Activated CD8-positive, alpha-beta T cell treated with anti-CD3 and anti-CD28 coated beads, Interleukin-2, amount 10 ng/mL, durations not matched to agents 7 days and 5 days (primary cell): ENCODE measurements at places on chromosomes 3 and 15. TPM values are rescaled to one million over a fixed set of nuclear protein-coding genes. Genes with fewer than 3 reads are reported as not detected.
A peak's percentile ranks its signal among the peaks of the same experiment; 100 is the strongest.

DNA sequence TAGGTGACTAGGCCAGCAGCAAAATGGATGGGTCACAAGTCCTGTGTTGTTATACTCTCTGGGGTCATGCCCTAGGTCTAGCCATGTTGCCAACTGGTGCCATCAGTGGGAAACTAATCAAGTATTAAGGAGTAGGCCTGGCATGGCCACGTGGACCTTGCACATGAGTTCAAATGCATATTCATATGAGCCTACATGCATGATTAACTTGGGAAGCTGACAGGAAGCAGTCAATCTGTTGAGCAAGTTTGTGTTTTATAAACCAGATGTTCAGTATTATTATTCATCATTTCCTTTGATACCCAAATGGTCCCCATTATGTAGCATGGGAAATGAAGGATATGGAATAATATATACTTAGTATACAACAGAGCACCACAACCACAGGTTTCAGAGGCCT, 95.0 kb downstream of the LRTM1 start:
- no peak for DNase-seq

- DNase-seq = no peak
These were observed 8.5 kb upstream of the ONECUT1 start for GRCh38 chr15:52798529-52799101.

DNA sequence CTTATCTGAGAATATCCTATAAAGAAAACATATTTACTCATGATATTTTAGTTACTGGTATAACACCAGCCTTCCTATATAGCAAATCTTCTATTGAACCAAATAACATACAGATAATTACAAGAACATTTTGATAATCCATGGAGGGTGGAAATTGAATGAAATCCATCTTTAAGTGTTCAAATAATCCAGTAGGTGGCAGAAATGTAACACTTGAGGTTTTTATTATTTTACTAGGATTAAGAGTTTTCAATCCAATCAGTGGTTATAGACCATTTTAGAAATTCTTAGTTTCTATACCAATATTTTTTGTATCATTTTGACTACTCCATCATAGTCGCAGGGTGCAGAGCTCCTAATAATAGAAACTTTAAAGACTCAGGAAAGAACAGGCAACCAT, 101.9 kb upstream of the KCNH8 start:
- no peak for DNase-seq

DNA sequence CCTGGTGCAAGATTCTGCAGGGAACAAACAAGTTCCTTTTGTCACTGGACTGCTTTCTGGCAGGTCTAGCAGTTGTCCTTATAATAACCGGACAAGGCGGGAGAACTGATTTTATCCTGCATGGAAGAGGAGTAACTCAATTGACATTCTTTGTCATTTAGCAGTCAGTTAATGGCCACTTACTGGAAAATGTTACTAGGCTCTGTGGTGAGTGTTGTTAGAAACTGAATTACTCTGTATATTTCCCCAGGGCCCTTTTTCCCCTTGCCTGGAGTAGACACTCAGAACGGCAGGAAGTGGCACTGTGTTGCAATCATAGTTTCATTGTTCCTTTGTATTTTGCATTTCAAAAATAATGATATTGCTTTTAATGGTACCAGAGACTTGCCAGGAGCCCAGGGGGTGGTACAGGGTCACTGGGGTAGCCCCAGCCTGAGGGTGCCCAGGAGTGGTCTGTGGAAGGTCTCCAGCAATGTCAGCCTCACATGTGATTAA, 318.6 kb upstream of the LRRFIP2 start:
- no peak for DNase-seq

GRCh38 chr15:95292785-95293450, 1037.6 kb upstream of the NR2F2 start:
- DNase-seq = no peak

DNA sequence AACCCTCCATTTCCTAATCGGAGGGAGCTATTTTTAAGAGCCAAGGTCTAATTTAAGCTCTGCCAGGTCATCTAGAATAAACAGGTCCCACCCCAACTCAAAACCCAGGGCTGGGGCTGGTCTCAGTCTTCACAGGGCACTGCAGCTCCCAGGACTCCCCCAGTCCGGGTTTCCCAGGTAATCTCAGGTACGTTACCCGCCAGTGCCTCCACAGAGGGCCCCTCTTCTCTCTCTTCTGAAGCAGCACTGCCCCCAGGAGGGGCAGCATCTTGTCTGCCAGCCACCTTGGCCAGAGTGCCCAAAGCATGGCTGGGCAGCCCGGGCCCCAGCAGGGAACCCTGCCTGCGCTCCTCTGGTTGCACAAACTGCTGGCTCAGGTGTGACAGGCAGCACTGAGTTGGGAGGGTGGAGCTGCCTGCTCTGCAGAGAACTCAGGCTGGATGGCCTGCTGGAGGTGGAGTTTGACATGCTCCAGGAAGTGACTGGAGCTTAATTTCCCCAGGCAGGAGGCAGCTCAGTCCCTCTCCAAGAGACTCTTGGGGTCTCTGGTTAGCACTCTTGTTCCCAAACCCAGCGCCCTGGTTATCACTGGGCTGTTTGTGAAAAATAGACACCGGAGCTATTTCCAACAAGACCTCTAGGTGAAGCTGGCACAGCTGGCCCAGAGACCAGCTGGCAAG, at the start of gene PLA2G4F:
Gene PLA2G4F, minus strand, starts transcription at position 394 of the 680 bp plus-strand sequence. Its CDS starts 87 bp downstream, at position 307.
- no peak for DNase-seq

GRCh38 chr3:179224584-179224983, 26.3 kb downstream of the KCNMB3 start:
- DNase-seq = no peak

DNA sequence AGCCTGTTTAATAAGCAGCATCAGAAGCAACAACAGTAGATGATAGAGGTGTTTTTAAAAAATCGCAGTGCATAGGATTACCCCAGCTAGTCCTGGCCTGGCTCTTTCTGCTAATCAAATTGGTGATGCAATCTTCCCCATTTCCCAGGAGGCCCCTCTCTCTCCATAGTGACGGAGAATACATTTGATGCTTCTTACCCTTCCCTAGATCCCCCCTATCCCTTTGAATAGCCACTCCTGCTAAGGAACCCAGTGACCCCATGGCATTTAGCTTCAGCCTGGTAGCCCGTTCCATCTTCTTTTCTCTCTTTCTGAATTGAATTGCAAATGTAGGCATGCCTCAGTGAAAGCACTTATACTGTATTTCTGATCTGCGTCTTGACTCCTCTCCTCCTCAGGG, 223.6 kb upstream of the GAP43 start:
- DNase-seq = no peak

DNA sequence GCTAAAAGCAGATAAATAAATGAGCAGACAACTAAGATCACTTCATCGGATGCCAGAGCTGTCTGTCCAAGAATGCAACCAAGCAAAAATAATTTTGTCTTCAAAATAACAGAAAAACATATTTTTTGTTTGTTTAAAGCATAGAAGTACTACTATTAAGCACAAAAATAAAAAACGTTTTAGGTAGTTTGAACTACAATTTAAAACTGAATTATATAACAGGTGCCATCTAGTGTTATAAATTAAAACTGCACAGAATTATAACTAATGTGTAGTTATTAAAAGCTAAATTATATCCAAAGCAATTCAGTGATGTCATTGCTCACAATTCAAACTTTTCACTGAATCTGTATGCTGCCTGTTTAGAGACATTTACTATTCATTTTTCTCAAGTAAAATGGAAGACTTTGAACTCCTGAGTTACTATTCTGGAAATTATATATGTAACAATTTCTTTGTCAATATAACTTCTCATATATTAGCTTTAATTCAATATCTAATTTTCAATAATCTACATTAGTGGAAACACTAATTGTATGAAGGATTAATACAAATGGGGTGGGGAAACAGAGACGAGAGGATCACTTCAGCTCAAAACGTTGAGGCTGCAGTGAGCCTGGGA, 29.5 kb downstream of the LINS1 start:
- no peak for DNase-seq

DNA sequence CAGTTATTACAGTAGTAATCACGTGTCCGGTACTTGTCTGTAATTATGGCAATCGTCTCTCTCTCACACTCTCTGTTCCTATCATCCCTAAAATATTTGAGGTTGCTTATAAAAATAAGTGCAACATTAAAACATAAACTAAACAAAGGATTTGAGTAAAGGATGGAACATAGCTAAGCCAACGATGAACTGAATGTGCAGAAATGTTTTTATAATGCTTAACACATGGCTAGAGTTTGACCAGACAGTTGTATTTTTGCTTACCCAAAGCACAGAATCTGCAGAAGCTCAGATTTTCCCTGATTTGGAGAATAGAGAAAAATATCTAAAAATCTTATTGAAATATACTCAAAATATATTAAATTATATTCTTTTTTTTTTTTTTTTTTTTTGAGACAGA, 1030.9 kb downstream of the NAALADL2 start:
- no peak for DNase-seq

DNA sequence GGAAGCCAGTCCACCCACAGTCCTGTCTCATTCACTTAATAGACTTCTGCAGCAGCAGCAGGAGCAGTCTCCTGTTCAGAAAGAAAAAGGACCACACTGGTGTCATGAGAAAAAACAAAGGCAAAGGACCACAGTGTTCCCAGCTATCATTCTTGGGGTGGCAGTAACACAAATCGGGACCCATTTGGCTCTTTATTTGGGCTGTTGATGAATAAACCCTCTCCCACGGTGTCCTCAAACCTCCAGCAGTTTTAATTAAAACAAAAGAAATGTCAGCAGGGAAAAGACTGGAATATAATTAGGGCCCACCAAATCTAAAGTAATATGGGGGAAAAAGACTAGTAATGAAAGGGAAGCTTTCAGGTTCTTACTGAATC, 210.5 kb upstream of the SLC2A2 start:
- no peak for DNase-seq

DNA sequence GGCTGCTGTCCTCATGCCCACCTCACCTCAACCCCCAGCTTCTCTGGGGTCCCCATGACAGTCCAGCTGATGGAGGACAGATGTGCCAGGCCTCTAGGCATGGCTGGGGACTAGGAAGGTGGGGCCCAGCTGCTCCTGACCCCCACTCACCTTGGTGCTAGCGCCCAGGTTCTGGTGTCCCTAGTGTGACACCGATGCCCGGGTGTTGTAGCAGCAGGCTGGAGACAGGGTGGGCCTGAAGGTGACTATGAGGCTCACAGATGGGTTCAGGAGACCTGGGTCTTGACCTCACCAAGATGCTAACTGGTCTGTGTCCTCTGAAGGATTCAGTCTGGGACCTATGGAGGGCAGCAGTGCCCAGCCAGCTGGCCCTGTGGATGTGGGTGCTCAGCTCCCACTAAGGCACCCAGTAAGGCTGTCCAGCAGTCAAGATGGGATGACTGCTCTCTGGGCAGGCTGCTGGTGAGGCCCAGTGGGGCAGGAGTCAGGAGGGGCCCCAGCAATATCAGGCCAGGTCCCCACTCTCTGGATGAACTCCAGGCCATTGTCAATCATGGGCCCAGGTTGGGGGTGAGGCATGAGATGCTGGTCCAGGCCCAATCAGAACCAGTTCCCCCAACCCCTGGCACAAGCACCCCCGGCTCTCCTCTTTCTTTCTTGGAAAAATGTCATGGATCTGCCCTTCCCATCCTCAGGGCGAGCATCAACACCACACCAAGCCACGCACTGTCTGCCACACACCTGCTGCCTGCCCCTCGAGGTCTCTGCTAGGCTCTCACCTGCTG, 33.0 kb downstream of the ALDH1L1 start:
- peak; percentile 7 for DNase-seq

The GUCA1C gene
- total RNA-seq = not detected

The SERPINI2 gene
- not detected for total RNA-seq

The GMPS gene
- 102 TPM for total RNA-seq

The TICRR gene
- 36.9 TPM for total RNA-seq

The YEATS2 gene
- total RNA-seq = 52.6 TPM

The PCOLCE2 gene
- not detected for total RNA-seq
